ENCODE measurements at places on chromosomes 13 and 19. TPM values are rescaled to one million over a fixed set of nuclear protein-coding genes. Genes with fewer than 3 reads are reported as not detected.

Gene PSG3
- not detected for total RNA-seq

Gene KCNJ14
- 0.37 TPM for total RNA-seq

Gene F2RL3
- total RNA-seq = 0.22 TPM

Gene TEX101
- not detected for total RNA-seq

Gene COL4A2
- 97.1 TPM for total RNA-seq

Gene ARHGAP35
- 39.3 TPM for total RNA-seq

Gene OCEL1
- total RNA-seq = 1.8 TPM

Gene RUBCNL
- total RNA-seq = 20.0 TPM

Data from uterine smooth muscle cell (primary cell).